GM04504 (cell line): ENCODE measurements at places on chromosomes 2 and 18.

GRCh38 chr2:648476-649424 lies 28.5 kb downstream of the TMEM18 start:
- DNase-seq: no peak

DNA sequence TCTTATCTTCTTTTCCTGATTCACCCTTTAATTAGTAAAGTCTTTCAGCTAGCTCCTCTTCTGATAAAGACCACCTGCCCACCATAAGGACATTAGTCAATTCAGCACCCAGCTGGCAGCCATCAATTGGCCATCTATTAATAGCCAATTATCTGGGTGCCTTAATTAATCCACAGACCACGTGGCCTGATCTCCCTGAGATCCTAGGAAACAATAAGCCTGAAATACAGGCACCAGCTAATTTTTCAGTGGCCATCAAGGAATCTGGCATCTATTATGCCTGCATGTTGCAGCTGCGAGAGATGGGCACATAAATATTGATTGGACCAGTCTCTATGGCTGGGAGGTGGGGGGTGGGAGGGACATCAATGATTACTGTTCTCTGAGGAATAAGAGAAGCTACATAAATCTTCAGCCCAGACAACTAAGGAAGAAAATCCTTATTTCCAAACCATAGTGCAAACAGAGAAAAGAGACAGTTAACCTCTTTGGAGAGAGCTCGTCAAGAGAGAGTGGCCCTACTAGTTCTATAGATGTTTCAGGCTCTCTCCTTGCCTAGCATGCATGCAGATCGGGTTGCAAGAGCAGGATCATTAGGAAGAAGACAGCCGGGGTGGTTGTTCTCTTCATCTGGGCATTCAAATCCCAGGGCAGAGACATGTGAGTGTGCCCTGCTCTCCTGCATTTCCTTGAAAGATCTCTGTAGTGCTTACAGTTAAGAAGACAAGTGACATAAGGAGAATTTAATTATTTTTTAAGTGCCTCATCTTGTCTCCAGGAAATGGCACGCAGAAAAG lies 8.7 kb downstream of the GALNT14 start:
- no peak for DNase-seq

- no peak for DNase-seq
Observed at GRCh38 chr2:108612514-108613183, 78.4 kb downstream of the LIMS1 start.

- no peak for DNase-seq
Observed at GRCh38 chr2:236176951-236177350, 8.8 kb upstream of the GBX2 start.

- peak; percentile 34 for DNase-seq
Observed at GRCh38 chr2:188678882-188679281, 295.3 kb upstream of the COL3A1 start.

DNA sequence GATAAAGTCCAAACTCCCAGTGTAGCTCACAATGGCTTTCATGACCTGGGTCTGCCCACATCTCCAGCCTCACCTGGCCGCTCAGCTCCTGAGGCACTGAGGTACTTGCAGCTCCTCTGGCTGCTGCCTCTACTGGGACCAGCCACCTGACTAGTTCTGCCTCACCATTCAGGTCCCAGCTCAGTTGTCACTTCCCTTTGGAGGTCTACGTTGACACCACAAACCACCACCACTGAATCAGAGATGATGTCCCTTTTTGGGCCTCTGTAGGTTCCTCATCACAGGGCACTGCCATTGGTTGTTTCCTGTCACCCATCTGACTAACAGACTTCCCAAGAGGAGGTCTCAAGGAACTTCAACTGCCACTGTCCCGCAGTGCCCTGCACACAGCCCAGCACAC lies 21.2 kb downstream of the SPP2 start:
- DNase-seq: no peak

GRCh38 chr2:53881360-53881759 lies 21.6 kb upstream of the GPR75 start:
- no peak for DNase-seq

DNA sequence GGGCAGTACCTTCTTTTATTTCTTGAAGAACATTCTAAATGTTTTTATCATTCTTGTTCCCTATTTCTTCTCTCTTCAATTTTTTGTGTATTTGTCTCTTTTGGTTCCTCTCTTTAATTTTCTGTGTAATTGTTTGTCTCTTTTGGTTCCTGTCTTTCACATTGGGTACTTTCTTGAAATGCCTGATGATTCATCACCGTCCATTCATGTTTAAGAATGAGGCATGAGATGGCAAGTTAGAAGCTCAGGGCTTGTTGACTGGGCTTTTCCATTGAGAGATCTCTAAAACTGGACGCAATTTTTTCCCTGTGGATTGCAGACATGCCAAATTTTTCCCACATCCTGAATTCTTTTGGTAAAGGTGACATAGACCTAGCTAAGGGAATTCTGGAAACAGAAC lies 33.7 kb upstream of the IL1R2 start:
- no peak for DNase-seq

GRCh38 chr2:20145497-20146193 lies 79.3 kb downstream of the SDC1 start:
- DNase-seq: no peak

DNA sequence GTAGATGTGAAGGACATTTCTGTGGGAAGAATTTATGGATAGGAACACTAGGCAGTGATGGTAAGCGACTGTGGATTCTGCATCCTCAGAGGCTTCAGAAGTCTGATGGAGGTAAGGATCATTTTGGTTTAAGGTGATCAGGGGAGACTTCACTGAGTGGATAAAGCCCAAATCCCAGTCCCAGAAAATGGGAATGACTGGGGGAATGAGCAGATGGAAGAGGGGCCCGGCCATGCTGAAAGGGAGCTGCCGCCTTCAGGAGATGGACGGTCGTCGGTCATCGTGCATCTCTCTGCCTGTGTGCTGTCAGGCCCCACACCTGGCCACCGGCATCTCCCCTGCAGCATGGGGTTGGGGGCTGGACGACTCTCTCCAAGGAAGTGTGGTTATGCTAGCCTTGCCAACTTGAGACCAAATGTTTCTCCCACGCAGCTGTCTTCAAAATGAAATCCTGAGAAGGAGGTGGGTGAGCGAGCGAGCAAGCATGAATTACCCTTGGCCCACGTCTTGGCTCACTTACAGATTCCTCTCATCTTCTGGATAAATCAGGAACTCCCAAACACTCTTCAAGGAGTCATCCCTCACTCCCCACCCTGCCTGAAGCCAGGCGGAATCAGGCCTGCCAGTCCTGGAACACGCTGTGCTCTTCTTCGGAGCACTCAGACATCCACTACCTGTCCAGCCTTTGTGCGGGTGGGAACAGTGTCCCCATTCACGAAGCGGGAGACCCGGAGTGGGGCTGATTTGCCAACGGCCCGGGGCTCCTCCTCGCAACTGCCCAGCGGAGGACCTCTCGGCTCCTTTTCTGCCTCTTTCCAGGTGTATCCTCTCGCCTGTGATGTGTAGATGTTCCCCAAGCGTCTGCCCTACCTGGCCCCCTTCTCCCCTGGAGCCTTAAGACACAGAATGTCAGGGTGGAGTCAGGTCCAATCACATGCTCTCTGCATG lies 85.6 kb downstream of the PRKCE start:
- no peak for DNase-seq

DNA sequence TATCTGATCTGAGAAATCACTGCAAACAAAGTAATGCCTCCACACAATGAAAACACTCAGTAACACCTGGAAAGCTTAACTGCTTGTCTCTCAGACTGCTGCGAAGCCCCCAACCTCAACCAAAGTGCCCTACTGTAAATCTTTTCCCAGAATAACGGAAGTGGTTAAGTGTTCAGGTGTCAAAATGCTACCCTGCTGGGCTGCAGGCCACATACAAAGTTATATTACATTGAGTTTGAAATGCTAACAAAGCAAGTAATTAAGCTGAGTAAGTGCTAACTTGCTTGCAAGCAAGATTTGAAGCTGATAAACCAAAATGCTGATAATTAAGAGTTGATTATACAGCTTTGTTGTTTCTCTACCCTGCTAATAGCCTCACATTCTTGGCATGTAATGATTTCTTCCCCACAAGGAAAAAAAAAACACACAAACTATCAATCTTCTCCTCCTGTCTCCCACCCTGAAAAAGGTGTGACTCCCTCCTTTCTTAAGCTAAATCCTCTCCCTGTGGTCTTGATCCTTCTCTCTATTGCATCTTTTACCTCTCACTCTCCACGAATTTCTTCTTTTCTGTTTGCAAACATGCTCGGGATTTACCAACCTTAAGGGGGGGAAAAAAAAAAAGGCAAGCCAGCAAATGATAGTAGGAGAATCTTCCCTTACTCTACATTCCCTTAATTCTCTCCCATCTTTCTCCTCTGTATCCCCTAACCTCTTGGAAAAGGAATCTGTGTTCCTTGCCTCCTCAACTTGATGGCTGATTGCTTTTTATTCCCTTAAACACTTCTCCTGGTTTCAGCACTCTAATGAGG lies 266.8 kb upstream of the SIX3 start:
- DNase-seq: no peak

GRCh38 chr2:32947076-32947483 lies 327 bp downstream of the LTBP1 start:
- no peak for DNase-seq

- DNase-seq: no peak
Observed at GRCh38 chr2:167406558-167406957, 518.3 kb downstream of the XIRP2 start.

DNA sequence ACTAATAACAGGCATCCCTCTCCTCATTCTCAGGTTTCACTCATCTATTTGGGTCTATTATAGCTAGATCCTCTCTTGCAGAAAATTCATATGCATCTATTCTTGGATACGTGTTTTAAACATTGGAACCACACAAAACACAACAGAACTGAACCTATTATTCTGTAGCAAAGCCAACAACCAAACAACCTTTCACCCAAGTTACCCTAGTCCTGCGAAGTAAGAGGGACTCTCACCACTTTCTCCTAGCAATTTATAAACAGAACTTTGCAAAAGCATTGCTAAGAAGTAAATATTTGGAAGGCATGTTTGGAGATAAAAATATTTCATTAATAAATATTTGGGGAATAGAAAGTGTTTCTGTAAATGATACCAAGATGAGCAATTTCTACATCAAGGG lies 20.4 kb upstream of the SH3BP4 start:
- no peak for DNase-seq

DNA sequence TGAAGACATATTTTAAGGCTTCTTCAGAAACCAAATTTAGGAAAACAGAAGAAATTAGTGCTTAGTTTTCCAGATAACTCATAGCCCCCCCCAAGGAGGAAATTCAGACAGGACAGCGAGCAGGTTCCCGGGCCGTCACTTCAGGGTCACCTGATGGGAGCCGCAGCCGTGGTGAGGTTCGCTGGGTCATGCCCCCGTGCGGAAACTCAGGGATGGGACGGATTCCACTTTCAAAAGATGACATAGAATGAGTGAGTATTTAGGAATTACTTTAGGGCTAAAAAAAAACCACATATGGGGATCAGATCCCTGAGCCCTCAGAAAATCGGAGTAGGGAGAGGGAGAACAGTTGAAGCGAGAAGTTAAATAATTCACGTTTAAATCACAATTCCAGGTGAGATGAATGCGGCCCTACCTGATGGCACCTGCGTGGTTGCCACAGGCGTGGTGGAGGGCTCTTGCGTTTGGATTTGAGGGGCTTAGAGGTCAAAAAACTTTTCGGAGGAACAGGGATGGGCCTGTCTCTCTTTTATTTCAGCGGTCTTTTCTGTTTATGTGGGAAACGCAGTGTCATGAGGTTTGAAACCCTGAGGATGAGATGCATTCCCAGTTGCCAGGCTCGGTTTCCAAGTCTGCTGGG lies 114.4 kb downstream of the NFATC1 start:
- no peak for DNase-seq

- no peak for DNase-seq
Observed at GRCh38 chr2:96495982-96496629, 9.1 kb downstream of the NEURL3 start.

DNA sequence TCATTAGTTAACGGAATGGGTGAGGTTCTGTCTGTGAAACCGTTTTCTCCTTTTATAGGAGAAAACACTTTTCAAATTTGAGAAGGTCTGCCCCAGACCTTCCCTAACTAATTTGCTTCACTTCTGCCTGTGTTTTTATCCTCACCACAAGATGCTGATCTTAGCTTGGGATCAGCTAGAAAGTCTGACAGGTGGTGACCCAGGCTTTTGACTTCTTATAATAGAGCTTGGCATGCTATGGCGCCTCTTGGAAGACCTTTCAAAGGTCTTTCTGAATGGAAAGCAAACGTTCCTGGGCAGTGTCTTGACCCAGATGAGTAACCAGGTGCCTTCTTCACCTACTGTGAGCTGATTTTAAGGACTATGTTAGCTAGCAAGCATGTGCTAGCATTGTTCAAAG lies 91.4 kb downstream of the LYPD6 start:
- no peak for DNase-seq

DNA sequence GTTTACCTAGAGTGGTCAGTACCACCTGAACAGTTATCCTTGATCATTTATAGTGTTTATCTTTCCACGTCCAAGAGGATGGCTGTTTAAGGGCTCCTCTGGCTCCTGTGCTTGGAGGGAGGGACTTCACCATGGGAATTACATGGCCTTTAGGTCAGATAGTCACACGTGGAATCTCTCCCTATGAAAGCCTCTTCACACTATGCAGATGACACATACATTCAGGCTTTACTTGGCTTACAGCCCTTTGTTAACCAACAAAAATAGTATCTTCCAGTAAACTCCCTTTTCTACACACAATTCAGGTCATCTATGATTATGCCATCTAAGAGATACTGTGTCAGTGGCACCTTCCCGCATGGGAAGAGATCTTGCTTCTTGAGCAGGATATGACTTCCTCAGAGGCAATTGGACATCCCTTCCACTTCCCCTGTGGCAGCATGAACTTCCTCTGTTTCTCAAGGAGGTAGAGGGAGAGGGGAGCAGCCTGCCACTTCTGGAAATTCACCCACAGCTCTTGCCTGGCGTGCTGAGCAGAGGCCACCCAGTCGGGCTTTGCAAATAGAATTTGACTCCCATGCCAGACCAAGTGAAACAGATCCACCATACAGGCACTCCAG lies 53.5 kb downstream of the COLEC12 start:
- DNase-seq: no peak

GRCh38 chr2:75960472-75961009 lies 249.8 kb upstream of the GCFC2 start:
- DNase-seq: no peak

- DNase-seq: no peak
Observed at GRCh38 chr2:23545811-23546210, 160.8 kb downstream of the KLHL29 start.

DNA sequence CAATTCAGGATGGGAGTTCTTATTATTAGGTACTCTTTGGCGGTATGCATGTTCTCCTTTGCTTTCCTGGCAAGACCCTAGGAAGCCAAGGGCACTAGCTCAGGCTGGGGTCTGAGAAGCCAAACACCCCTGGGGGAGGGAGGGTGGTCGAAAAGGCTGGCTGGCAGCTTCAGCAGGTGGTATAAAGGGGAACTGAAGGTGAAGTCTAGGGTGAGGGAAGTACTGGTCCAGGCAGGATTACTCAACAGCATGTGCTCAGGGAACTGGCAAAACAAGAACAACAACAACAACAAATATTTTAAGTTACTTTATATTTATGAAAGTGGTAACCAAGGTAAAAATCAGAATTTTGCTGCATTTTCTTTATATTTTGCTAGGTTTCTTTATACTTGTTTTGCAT lies 40.7 kb upstream of the PCBP1 start:
- no peak for DNase-seq
